ENCODE measurements at places on chromosomes 2 and 18. TPM values are rescaled to one million over a fixed set of nuclear protein-coding genes. Genes with fewer than 3 reads are reported as not detected.

Gene CDCA7
- total RNA-seq, result 88.2 TPM

Gene ANKRD30BL
- not detected for total RNA-seq

Gene MARCO
- total RNA-seq, result not detected

Gene NRP2
- 3.8 TPM for total RNA-seq

Gene ZNF521
- total RNA-seq, result not detected

Gene KRTCAP3
- total RNA-seq, result 4.7 TPM

Gene EGR4
- total RNA-seq, result 0.18 TPM

Gene SERPINB10
- not detected for total RNA-seq

Gene FOXI3
- not detected for total RNA-seq

Gene CNTNAP5
- total RNA-seq, result not detected

Gene CELF4
- total RNA-seq, result not detected

Gene SERPINB4
- not detected for total RNA-seq

Gene GCG
- not detected for total RNA-seq

Gene FBXO48
- total RNA-seq, result 2.0 TPM

Gene COLEC11
- 0.18 TPM for total RNA-seq

Gene NPHP1
- total RNA-seq, result 2.8 TPM

Gene KCNG2
- not detected for total RNA-seq

Gene XDH
- not detected for total RNA-seq

Gene MPP4
- not detected for total RNA-seq

Gene DPYSL5
- total RNA-seq, result 0.09 TPM

Gene PRKAG3
- not detected for total RNA-seq

Gene B3GNT7
- total RNA-seq, result not detected

Gene NAT8
- total RNA-seq, result not detected

Gene ADNP2
- total RNA-seq, result 25.7 TPM

Gene LYPD6
- total RNA-seq, result not detected

Gene GALNT3
- total RNA-seq, result 3.0 TPM

Gene ESPNL
- 0.16 TPM for total RNA-seq

Gene CYS1
- not detected for total RNA-seq

Gene SLC14A1
- 1.5 TPM for total RNA-seq

Gene PDCD1
- total RNA-seq, result 33.2 TPM

Gene C2orf80
- total RNA-seq, result not detected

Gene G6PC2
- total RNA-seq, result not detected

Gene CCDC195
- not detected for total RNA-seq

Gene UPP2
- not detected for total RNA-seq

Gene TUBB6
- 5.4 TPM for total RNA-seq

Gene WDR43
- total RNA-seq, result 109 TPM

Gene AKAIN1
- not detected for total RNA-seq

Gene ZAP70
- 156 TPM for total RNA-seq

Gene NDC80
- total RNA-seq, result 84.7 TPM

Gene CD8A
- 1.6 TPM for total RNA-seq

Gene COL4A4
- total RNA-seq, result not detected

Gene TMEM182
- 6.1 TPM for total RNA-seq

Gene SPC25
- 38.4 TPM for total RNA-seq

Gene NRBP1
- 74.3 TPM for total RNA-seq

Gene ABCG5
- total RNA-seq, result not detected

Gene GRHL1
- total RNA-seq, result 0.27 TPM

Gene RAX
- total RNA-seq, result not detected

Gene STRN
- 27.7 TPM for total RNA-seq

Gene ABCA12
- not detected for total RNA-seq

Gene SEH1L
- total RNA-seq, result 107 TPM

Gene PSMA8
- 1.4 TPM for total RNA-seq

Gene IL1A
- 6.9 TPM for total RNA-seq

Gene LRP2
- 3.0 TPM for total RNA-seq

Gene IL1R1
- 20.8 TPM for total RNA-seq

Gene XIRP2
- total RNA-seq, result not detected

Gene CDH2
- not detected for total RNA-seq

Gene COL3A1
- total RNA-seq, result 0.12 TPM

Gene C2orf66
- 0.09 TPM for total RNA-seq

Data from activated CD4-positive, alpha-beta T cell treated with anti-CD3 and anti-CD28 coated beads for 36 hours (primary cell).